ENCODE measurements at places on chromosomes 11 and 22.

- DNase-seq = no peak
Observed at GRCh38 chr22:24937114-24937513, 9.4 kb downstream of the LHFPL7 start.

- no peak for DNase-seq
Observed at GRCh38 chr22:21902296-21903087, 35.0 kb upstream of the MAPK1 start.

DNA sequence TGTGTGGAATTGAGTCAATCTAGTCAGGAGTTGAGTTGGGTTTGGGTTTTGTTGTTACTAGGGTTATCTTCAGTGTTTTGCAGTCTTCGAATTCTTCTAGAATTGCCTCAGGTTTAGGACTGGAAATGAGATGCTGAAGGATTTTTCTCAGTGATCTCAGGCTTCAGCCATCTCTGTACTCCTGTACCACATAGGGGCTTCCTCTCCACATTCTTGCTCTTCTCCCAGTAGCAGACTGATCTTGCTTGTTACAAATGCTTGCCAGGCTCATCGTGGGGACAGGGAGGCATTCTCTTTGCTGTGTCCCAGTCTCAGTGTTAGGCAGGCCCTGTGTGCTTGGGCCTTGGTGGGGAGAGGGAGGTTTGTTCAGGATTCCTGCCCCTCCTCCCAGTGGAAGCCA, 96.1 kb downstream of the LRRC32 start:
- DNase-seq = no peak

DNA sequence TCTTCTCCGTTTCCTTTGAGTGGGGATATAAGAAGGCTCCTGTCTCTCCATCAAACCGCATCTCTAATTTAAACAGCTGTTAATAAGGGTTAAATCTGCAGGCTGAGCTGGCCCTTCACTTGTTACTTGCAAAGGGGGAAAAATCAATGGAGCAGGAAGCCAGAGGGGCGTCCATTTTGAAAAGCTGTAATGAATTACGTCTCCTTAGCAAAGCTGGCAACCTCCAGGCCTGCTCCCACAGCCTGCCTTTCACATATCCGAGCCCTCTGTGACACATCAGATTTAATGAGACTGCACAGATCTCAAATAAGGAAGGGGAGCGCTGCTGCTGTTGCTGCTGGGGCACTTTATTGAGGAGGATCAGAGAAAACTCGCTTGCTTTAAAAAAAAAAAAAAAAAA, 320.8 kb downstream of the BLID start:
- no peak for DNase-seq

GRCh38 chr11:28049338-28050216, 58.4 kb downstream of the KIF18A start:
- DNase-seq = no peak
